ENCODE measurements at places on chromosomes 13 and 19.

- no peak for DNase-seq
Measured at GRCh38 chr13:72403396-72404010, 323.9 kb downstream of the MZT1 start.

DNA sequence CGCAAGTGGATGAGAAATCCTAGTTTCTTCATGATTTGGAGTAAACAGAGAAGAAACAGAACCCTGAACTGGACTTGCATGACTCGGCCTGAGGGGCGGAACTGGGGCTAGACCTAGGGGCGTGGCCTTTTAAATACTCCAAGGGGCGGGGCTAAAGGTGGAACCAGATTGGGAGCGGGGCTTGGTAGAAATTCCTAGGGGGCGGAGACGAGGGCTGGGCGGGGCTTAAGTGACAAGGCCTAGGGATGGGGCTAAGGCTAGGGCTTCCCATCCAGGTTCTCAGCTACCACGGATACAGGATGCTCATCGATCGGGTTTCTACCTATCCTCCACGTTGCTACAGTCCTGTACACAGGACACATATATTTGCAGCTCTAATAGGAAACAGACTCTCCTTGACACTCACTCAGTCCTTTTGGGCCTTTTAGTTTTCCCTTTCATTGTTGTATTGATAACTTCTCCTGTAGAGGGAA, 372 bp upstream of the ZNF699 start:
- DNase-seq: peak; percentile 89

DNA sequence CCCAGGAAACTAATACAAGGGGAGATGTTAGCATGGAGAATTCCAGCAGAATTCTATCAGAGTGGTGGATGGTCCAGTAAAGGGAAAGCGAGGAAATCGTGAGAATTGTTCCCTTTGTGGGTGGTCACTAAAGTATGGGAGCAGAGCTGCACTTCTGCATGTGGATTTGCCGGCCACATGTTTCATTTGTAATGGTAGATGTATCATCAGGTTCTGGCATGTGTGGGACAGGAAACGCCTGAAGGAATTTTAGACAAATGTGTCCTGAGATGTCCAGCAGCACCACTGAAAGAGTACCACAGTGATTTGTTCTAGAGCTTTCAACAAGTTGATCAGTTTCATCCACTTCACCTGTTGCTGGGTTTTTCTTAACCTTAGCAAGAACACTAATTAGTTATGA, 308.4 kb downstream of the SHISA2 start:
- DNase-seq: no peak

DNA sequence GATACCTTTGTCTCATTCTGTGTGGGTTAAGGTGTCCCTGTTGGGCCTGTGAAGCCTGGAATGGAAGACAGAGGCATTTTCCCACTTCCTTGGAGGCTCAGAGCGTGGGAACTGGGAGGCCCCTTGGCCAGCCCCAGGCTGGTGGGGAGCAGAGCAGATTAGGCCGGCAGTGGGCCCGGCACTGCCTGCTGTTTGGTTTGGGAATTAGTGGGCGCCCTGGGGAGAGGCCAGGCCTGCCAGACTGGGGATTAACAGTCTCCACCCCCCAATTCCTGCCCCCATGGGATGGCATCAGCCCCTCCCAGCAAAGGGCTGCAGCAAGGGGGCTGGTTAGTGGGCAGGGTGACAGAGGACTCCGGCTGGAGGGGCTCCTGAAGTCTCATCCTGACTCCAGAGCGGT, 3.1 kb upstream of the BEST2 start:
- DNase-seq: no peak

DNA sequence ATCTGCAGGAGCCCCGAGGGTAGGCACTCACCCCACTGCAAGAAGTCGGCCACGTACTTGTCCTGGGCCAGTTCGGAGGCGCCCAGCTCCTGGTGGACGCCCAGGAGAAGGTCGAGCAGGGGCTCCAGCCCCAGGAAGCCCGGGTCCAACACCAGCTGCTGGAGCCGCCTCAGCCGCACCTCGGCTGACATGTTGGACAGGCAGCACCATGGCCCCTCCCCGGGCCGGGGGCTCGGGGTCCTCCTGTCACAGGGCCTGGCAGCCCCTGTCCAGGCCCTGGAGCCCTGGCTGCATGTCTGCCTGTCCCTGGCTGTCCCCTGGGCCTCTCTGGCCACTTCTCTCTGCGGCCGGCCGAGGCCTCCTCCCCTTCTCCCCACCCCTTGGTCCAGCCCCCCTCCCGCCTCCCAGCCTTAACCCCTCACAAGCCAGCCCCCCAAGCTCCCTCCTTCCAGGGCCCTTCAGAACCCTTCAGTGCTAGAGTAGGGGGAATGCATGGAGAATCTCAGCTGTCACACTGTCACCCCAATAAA, at the start of gene DMPK:
DMPK (minus strand) TSS at position 329 of the 530 bp plus-strand sequence; CDS start at position 191, 138 bp downstream.
- peak; percentile 27 for DNase-seq

- DNase-seq: no peak
Measured at GRCh38 chr13:98780451-98780850, 28.0 kb upstream of the SLC15A1 start.

DNA sequence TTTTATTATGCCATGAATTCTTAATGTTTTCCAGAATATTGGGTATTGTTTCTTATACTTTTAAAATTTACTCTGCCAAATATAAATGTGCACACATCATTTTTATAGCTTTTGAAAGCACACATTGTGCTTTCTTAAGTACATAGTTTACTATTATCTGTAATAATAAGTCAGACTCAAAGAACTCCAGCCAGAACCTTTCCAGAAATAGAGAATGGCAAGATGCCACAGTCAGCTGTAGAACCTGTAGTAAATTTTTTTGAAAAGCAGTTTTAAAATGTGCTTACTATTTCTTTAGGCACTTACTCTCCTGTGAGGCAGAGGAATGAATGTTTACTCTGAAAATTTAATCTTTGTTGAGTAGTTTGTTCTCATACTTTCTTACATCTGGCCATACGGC, 1287.1 kb downstream of the PCDH9 start:
- no peak for DNase-seq

GRCh38 chr13:31930490-31930889, 101.1 kb upstream of the FRY start:
- DNase-seq: no peak

DNA sequence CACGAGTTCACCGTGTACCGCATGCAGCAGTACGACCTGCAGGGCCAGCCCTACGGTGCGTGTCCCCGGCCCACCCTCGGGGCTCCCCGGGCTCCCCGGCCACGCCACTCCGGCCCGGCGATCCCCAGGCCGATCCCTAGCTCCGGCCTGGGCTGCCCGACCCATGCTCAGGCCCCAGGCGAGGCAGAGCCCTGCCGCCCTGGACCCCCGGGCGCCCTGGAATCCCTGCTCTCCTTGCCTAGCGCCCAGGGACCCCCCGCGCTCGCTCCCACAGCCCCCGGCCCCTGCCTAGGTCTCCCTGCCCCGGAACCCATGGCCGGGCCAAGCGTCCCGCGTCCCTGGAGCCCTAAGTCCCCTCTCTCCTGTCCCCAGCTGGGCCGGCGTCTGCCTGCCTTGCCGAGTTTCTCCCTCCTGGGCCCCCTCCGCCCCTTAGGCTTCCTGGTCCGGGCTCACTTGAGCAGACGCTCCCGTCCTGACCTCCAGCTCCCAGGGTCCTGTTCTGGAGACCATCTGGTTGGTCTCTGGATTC, 494 bp downstream of the NCLN start:
- DNase-seq: no peak

- DNase-seq: no peak
Measured at GRCh38 chr13:49497272-49497671, 1.5 kb downstream of the PHF11 start.

- no peak for DNase-seq
Measured at GRCh38 chr13:97388373-97388772, 45.6 kb upstream of the RAP2A start.

DNA sequence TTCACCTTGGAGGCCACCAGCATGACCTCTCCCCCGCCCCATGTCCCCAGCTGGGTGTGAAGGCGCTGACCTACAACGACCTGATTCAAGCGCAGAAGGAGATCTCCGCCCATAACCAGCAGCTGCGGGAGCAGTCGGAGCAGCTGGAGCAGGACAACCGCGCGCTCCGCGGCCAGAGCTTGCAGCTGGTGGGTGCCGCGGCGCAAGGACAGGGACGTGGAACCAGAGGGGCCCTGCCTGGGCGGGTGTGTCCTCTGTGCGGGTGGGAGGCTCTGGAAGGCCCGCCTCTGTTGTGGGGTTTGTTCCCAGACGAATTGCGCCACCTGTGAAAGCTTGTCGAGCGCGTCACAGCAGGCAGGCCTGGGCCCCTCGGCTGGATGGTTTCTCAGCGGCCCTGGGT, 22.3 kb downstream of the PLEKHJ1 start:
- DNase-seq: no peak

GRCh38 chr13:34748073-34748472, 194.0 kb upstream of the NBEA start:
- DNase-seq: no peak

GRCh38 chr19:4807188-4807587, 15.7 kb downstream of the FEM1A start:
- no peak for DNase-seq

- no peak for DNase-seq
Measured at GRCh38 chr19:29187676-29188075, 25.3 kb downstream of the UQCRFS1 start.

DNA sequence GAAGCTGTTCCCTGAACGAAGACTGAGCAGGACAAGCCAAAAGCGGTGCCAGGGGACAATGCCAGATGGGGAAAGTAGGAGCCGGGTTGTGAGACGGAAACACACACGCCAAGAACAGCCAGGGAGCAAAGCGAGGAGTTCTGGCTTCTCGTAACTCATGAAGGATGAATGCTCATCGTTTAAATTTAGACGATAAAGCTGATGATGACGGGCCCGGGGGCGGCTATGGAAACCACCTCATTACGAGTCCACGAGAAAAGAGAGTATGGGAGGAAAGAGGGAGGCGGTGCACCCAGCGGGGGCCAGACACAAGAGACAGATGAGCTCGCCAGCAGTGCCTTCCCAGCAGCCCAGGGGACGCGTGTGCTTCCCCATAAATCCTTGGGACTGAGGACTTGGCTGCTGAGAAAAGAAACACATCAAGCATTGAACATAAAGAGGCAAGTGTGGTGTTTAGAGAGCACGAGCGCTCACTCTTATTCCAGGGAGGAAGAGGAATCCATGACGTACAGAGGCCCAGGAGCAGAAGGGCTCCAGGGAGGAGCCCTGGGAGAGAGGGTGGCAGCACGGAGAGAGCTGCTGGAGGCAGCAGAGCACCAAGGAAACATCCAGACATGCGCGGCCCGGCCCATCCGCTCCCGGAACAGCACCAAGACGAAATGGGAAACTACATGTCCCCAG, 70.7 kb downstream of the EPS15L1 start:
- no peak for DNase-seq

DNA sequence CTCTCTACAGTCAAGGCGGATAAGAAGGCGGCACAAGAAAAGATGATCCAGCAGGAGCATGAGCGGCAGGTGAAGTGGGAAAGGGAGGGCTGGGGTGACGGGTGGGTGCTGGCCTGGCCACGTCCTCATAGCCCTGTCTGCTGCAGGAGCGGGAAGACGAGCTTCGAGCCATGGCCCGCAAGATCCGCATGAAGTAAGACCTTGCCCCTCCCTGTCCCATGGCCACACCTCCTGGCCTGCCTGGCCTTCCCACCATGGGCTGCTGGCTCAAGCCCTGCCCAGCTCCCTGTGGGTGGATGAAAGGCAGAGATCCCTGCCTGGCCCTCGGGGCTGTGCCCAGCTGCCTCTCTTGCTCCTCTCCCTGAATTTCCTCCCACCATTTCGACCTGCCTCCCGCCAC, 7.2 kb downstream of the ZNF296 start:
- DNase-seq: no peak

DNA sequence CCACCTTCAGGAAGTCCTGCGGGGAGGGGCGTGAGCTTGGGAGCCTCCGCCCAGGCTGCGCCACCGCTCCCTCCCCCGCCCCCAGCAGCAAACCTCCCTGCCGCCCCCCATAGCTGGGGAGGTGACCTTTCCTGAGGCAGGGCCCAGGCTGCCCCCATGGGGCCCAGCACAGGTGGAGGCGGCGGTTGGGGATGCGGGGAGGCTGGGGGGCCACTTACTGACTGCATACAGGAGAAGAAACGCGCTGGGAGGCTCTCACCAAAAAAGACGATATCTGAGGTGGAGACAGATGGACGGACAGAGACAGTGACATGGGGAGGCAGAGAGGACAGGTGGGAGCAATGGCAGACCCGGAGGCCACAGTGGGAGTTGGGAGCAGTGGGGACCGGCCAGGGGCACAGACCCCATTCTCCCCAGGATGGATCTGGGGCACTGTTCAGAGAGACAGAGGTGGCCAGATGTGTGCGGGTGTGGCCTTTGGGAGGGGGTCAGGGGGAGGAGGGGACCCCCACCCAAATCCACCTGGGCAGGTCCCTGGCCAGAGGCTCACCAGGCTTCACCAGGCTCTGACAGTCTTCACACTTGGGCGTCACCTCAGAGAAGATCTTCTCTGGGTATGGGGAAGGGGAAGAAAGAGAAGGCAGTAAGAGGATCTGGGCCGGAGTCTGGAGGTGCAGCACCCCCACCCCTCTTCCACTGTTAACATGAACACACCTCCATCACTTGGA, 3.0 kb upstream of the RINL start:
- no peak for DNase-seq

GRCh38 chr13:51734786-51735185, 69.2 kb downstream of the DHRS12 start:
- DNase-seq: no peak

- DNase-seq: no peak
Measured at GRCh38 chr13:106548064-106548696, 12.7 kb upstream of the EFNB2 start.

- no peak for DNase-seq
Measured at GRCh38 chr19:15154002-15154612, 46.7 kb downstream of the NOTCH3 start.

Measured in HTR-8/SVneo (cell line).